Fibroblast of skin of right quadriceps (primary cell): ENCODE measurements at places on chromosomes 12 and 14.
A peak's percentile ranks its signal among the peaks of the same experiment; 100 is the strongest.

DNA sequence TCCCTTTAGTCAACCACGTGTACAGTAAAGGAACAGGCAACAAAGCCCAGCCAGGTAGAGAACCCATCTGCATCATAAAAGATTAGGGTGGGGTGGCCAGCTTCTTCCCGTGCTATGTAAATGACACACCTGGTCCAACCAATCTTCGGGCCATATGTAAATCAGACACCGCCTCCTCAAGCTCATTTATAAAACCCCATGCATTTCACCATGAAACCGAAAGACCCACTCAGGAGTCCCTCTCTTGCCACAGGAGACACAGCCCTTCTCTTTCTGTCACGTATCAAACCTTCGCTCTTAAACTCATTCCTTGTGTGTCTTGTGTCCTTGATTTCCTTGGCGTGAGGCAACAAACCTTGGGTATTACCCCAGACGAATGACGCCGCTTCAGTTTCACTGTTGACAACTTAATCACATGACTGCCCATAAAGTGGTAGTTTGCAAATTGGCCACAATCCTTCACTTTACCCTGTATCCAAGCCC lies 59.8 kb upstream of the TBPL2 start:
- DNase-seq = no peak

DNA sequence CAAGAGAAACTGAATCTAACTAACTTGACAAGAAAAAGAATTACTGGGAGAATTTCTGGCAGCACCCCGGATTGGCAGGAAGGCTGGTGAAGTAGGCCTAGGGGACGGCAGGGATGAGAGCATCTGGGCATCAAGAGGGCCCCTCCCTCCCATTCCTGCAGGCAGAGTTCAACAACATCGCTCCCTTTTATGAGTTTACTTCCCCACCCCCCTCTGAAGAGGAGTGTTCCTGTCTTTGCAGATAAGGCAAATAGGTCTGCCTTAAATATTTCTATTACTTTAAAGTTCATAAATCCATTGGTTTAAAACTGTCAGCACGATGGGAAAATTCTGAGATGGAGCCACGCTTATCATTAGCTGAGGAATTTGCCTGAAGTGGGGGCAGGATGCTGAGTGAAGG lies 168.7 kb downstream of the TBX5 start:
- DNase-seq = no peak

- DNase-seq = no peak
These were observed 6.2 kb upstream of the SLC15A4 start for GRCh38 chr12:128829861-128830504.

DNA sequence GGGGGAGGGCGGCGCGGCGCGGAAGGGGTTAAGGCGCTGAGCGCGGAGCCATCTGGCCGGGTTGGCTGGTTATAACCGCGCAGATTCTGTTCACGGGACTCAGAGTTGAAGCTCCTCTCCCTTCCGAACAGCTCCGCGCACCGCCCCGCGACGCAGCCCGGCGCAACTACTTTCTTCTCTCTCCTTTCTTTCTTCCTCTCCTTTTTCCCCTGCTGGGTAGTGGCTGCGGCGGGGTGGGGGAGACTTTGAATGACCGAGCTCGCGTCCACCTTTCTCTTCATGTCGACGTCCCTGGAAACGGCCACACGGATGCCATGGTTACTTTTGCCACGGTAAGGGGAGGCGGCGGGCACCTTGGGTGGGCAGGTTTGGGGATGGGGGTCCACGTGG lies at the start of gene NTF3:
Gene NTF3, plus strand, starts transcription at position 98 of the 390 bp plus-strand sequence. Its CDS starts 217 bp downstream, at position 315.
- DNase-seq = peak; percentile 74

DNA sequence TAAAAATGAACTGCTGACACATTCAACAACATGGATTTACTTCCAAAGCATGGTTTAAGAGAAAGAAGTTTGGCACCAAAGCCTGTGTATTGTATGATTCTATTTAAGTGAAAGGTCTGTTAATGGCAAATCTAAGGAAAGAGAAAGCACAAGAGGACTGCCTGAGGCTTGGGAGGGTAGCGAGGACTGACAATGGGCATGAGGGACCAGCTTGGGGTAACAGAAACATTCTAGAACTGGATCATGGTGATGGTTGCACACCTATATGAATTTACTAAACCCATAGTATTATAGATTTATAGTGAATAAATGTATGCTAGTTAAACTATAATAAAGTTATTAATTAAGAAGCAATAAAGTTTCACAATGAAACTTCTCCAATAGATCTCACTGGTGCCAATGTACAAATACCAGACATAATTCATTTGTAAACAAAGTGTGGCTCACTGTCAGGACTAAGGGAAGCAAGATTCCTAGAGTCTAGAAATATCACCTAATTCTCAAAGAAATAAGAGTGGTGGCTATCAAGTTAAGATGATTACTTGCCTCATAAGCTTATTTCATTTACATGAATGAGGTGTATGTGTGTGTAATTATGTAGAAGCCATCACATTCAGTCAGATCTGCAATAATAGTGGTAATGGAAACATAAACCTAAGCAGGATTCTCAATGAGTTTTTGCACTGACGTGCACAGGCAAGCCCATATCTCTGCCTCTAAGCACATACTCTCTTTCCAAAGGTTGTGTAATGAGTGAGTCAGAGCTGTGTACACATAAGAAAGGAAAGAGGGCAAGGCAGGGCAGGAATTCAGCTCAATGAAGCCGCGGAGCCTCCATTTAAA lies 353.4 kb downstream of the KCNH5 start:
- DNase-seq = peak; percentile 60

DNA sequence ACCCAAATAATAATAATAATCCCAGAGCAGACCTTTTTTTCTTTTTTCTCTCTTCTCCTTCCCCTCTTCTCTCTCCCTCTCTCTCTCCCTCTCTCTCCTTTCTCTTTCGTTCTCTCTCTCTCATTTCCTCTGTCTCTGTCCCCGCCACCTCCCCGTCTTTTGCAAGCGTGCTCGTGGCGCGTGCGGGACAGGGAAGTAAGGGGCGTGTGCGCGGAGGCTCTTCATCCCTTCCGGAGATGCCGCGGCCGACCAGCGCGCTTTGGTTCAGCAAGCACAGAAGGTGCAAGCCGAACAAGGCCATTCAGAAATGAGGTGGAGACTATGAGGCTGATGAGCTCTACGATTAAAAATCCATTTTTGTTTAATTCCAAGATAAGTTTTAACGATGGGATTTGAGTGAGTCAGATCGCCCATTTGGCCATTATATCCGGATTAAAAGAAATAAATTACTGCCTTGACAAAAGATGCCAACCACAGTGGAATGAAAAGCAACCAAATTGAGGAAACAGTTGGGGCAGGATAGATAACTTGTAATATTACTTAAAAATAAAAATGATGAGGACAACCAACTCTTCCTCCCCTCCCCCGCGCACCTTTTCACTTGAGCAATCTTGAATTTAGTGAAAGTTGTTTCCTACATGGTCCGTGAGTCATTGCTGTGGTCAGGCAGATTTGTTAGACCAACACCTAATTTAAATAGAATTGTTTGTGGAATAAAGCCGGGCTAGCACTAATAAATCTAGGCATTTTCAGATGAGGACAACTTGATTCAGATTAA lies 1.2 kb upstream of the AMIGO2 start:
- DNase-seq = peak; percentile 68

- no peak for DNase-seq
These were observed 120.7 kb downstream of the CRACR2A start for GRCh38 chr12:3632256-3632655.

GRCh38 chr14:71262441-71262840 lies 355.2 kb downstream of the PCNX1 start:
- DNase-seq = no peak

DNA sequence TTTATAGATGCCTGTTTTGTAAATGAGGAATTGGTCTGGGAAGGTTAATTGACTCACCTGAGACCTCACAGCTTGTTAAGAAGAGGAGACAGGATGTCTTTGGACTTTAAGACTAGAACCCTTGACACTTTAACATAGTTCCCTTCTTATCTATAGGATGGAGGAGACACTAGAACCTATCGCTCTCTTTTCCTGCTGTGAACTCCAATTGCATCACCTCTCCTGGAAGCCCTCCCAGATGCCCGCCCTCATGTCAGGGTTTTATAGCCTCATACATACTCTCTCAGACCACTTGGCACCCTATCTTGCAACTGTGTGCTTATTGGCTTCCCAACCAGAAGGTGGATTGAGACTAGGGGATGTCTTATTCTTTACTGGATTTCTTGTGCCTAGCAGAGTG lies 2.5 kb upstream of the CTDSP2 start:
- DNase-seq = no peak

DNA sequence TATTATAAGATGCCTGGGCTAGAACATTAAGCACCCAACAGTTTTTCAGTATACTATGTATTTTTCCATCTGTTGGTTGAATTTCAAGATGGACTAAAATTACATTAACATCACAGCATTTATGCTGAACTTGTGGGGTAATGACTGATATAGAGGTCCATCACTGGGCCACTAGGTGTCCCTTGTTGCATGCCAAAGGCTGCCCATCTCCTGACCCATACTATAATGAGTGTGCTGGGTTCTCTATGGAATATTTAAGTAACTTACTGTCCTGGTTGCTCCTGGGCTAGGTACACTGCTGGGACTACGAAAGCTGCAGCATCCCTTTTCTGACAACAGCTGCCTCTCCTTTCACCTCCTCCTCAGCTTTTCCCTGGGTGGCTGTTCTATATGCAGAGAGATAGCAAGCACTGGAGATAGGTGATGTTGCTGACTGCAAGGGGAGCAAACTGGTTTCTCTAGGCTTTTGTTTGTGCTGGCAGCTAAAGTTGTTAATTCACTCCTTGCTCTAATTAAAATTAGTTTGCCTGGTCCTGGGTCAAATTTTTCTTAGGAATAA lies 138.6 kb upstream of the TRHDE start:
- no peak for DNase-seq

DNA sequence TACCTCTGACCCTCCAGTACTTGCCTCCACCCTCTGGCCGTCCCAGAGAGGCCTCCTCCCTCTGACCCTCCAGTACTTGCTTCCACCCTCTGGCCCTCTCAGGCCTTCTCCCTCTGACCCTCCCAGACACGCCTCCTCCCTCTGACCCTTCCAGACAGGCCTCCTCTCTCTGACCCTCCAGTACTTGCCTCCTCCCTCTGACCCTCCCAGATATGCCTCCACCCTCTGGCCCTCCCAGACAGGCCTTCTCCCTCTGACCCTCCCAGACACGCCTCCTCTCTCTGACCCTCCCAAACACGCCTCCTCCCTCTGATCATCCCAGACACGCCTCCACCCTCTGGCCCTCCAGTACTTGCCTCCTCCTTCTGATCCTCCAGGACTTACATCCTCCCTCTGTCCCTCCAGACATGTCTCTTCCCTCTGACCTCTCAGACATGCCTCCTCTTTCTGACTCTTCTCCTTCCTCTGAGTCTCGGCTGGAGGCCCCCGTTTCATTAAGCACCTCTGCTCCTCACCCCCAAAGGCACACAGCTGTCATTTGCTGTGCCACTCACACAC lies 71.9 kb downstream of the PHETA1 start:
- no peak for DNase-seq

DNA sequence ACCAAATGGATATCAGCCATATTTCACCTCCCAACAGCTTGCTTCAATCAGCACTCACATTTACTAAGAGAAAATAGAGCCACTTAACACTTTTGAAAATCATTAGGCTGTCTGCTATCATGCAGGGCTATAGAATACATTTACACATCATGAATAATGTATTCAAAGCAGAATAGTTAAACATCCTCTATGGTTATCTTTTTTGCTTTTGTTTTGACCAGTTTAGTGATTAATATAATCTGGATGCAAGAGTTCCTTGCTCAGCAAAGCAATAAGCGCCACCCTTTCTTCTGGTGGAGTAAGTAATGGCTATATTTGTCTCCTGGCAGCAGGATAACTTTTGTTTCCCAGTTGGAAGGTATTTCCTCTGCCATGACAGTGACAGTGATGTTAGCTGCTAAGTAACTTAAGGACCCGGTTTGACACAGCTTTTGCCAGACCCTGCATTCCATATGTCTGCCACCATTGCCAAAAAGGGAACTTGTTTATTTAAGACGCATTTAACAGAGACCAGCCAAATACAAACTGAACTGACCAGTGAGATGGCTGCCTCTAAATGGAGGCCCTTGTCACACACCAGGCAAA lies 70.3 kb upstream of the NR2C1 start:
- DNase-seq = no peak

DNA sequence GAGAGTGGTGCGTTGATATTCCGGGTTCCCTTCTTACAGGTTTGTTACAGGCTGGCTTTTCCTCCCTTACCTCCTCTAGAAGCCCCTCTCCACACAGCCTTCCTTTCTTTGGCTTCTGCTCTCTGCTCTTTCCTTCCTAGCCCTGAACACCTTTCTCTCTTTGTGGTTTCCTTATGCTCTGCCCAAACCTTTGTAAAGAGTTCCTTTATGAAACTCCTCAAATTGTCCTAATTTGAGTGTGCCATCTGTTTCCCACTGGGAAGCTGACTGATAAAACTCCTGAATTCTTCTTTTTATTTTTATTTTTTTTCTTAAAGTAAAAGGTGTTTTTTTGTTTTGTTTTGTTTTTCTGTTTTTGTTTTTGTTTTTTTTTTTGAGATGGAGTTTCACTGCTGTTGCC lies 60.1 kb upstream of the OTX2 start:
- no peak for DNase-seq

GRCh38 chr14:100774164-100774537 lies 47.5 kb downstream of the DLK1 start:
- DNase-seq = no peak
